ENCODE measurements at places on chromosomes 5 and 9. TPM values are rescaled to one million over a fixed set of nuclear protein-coding genes. Genes with fewer than 3 reads are reported as not detected.

TXN gene
- total RNA-seq, result 130 TPM

SHOC1 gene
- total RNA-seq, result not detected

SLC25A51 gene
- total RNA-seq, result 29.1 TPM

RNF183 gene
- total RNA-seq, result 0.44 TPM

ARID3C gene
- total RNA-seq, result 12.0 TPM

CBY3 gene
- not detected for total RNA-seq

C9orf43 gene
- total RNA-seq, result 0.51 TPM

DNA sequence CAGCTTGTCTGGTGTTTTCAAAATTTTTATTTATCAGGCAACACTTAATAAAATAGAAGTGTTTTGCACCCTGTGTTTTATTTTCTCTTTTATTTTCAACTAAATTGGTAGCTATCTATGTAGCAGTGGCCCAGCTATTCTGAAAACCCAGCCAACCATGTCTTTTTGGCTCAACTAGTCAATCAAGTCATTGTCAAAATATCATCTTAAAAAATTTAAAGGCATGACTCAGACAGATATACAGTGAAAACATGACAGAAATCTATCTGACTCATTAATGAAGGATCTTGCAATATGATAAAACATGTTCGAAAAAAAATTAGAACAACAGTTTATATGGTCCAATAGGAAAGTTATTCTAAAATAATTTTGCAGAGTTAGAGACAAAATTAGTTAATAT lies 75.1 kb downstream of the HSD17B4 start:
- H3K4me1 ChIP-seq, result peaks cover 12% of the 10 kb centered on the region
- H3K4me3 ChIP-seq, result no peak overlapping the region
- no peak overlapping the region for H3K27ac ChIP-seq
- DNase-seq, result no peak

DNA sequence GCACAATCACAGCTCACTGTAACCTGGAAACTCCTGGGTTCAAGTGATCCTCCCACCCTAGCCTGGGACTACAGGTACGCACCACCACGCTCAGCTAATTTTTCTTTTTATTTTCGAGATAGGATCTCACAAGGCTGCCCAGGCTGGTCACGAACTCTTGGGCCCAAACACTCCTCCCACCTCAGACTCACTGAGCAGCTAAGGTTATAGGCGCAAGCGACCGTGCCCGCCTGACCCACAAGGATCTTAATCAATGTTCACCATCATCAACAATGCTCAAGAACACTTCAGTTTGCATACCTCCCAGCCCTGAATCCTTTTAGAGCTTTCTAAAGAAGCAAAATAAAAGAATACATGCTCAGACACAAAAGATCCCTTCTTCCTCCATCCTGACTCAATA lies 13.2 kb downstream of the ETF1 start:
- peaks cover 9% of the 10 kb centered on the region for H3K36me3 ChIP-seq
- H3K4me3 ChIP-seq, result no peak overlapping the region
- no peak for DNase-seq
- peaks cover 19% of the 10 kb centered on the region for H3K4me1 ChIP-seq

DNA sequence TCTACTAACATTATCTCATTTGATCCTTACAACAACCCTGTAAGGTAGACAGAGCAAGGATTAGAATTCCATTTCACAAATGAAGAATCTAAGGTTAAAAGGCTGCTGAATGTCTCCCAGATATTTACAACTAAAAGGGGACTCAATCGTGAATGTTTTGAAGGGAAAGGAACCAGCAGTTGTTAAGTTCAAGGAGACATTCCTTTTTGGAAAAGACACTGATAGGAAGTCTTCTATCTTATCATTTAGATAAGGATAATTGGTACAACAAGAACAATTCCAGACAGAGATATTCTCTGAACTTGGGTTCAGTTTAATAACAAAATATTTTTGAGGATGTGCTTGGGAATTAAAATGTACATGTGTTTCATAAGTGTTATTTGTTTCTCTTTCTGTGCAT lies 37.5 kb upstream of the CER1 start:
- H3K36me3 ChIP-seq, result no peaks in the 10 kb centered on the region
- H3K4me3 ChIP-seq, result no peak overlapping the region
- no peak overlapping the region for H3K27ac ChIP-seq

- no peak overlapping the region for H3K4me3 ChIP-seq
- H3K27ac ChIP-seq, result peak overlapping the region; percentile 2
- no peaks in the 10 kb centered on the region for H3K36me3 ChIP-seq
- H3K4me1 ChIP-seq, result peaks cover 18% of the 10 kb centered on the region
Observed at GRCh38 chr5:67792891-67793290, 422.7 kb upstream of the PIK3R1 start.

GRCh38 chr5:71582945-71583584 lies 4.1 kb upstream of the MCCC2 start:
- H3K36me3 ChIP-seq, result peaks cover 4% of the 10 kb centered on the region
- no peak for DNase-seq
- H3K27me3 ChIP-seq, result no peaks in the 10 kb centered on the region
- no peak overlapping the region for H3K27ac ChIP-seq
- H3K4me3 ChIP-seq, result no peak overlapping the region

DNA sequence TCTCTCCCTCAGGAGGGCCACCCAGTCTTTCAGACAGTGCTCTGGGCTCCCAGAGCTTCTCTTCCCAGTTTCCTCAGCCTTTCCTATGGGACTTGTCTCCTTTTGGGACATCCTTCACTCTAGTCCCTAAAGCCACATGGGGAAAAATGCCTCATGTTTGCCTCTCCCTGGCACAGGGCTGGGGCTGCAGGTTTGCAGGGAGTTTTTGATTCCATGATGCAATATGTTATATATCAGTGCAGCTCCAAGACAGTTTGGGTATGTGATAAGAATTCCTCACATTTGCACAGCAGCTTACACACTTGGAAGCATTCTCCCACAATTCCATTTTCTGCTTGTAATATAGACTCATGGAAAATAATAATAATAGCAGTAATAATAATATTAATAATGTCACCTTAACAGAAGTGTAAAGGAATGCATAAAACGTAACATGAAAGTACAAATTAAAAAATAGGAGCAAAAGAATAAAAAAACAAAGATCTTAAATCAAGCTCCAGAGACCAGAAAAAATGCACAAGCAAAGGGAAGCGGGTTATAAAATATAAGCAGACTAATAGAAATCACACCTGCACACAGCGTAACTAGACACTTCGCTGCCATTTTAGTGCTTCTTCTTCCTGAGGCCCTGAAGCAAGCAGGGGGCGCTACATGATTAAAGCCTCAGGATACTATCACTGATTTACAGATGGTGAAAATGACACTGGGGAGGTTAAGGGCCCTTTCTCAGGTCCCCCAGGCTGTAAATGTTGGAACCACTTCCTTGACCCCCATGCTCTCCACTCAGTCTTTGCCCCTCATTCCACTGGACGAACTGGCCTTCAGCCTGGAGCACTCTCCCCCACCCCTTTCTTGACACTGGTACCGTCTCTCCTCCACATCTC lies 70.0 kb upstream of the IL17B start:
- no peaks in the 10 kb centered on the region for H3K27me3 ChIP-seq
- H3K4me3 ChIP-seq, result no peak overlapping the region
- H3K36me3 ChIP-seq, result no peaks in the 10 kb centered on the region
- H3K27ac ChIP-seq, result peak overlapping the region; percentile 29
- no peak for DNase-seq

- peaks cover 10% of the 10 kb centered on the region for H3K4me1 ChIP-seq
- no peaks in the 10 kb centered on the region for H3K27me3 ChIP-seq
- H3K36me3 ChIP-seq, result peaks cover 1% of the 10 kb centered on the region
- peak; percentile 50 for DNase-seq
Observed at GRCh38 chr9:137222190-137223077, at the start of gene RNF208. Gene RNF208, minus strand, starts transcription at chr9:137222240. Its CDS starts 1,028 bp downstream, at chr9:137221212.

GRCh38 chr5:116764941-116765340 lies 190.3 kb upstream of the SEMA6A start:
- peaks cover 10% of the 10 kb centered on the region for H3K4me1 ChIP-seq
- H3K27ac ChIP-seq, result no peak overlapping the region
- H3K27me3 ChIP-seq, result no peaks in the 10 kb centered on the region
- DNase-seq, result no peak
- no peak overlapping the region for H3K4me3 ChIP-seq

- H3K27me3 ChIP-seq, result peaks cover 5% of the 10 kb centered on the region
- no peak for DNase-seq
- H3K4me1 ChIP-seq, result peaks cover 5% of the 10 kb centered on the region
- no peaks in the 10 kb centered on the region for H3K36me3 ChIP-seq
Observed at GRCh38 chr5:136518174-136518573, 152.8 kb upstream of the TRPC7 start.

DNA sequence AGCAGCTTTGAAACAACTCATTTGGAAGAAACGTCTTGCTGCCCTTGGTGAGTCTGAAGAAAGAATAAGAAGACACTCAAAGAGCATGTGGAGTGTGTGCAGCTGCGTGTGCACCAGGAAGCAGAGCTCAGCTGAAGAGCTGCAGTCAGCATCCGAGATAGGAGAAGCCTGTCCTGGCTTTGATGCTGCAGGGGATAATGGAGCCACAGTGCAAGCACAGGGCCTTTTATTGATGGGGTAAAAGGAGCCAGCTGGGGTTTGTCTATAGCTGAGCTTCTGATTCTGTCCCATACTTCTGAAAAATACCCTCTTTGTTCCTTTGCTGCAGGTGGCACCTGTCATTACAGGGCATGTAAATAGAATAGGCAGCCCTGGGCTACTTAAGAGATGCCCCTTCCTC lies 375.7 kb upstream of the ZNF462 start:
- H3K4me1 ChIP-seq, result no peaks in the 10 kb centered on the region
- H3K27ac ChIP-seq, result no peak overlapping the region
- H3K27me3 ChIP-seq, result peaks cover 3% of the 10 kb centered on the region
- H3K36me3 ChIP-seq, result no peaks in the 10 kb centered on the region
- no peak for DNase-seq

GRCh38 chr9:113514061-113514460 lies 50.5 kb downstream of the RGS3 start:
- peak overlapping the region; percentile 26 for H3K27ac ChIP-seq
- H3K36me3 ChIP-seq, result peaks cover 10% of the 10 kb centered on the region
- DNase-seq, result no peak
- H3K27me3 ChIP-seq, result no peaks in the 10 kb centered on the region

DNA sequence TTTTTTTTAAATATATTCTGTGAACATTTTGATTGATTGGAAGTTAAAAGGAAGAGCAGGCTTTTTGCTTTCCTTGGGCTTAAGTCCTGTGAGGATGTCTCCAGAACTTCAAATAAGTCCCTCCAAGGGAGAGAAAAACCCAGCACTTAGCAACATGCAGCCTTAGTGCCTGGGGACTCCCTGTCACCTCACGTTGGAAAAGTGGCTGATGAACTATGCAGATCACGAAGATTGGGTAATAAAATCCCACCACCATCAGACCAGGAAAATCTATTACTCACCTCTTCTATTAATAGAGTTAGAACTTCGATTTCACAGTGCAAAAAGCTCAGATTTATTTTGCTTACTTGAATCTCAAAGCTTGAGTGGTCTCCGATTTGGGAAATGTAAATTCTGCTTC lies 507.0 kb downstream of the MAT2B start:
- no peak overlapping the region for H3K4me3 ChIP-seq
- DNase-seq, result no peak
- peaks cover 15% of the 10 kb centered on the region for H3K4me1 ChIP-seq

GRCh38 chr9:84439250-84439649 lies 98.7 kb upstream of the SLC28A3 start:
- no peak overlapping the region for H3K27ac ChIP-seq
- H3K27me3 ChIP-seq, result no peaks in the 10 kb centered on the region
- DNase-seq, result no peak
- H3K4me1 ChIP-seq, result no peaks in the 10 kb centered on the region

GRCh38 chr5:135341696-135342550 lies 57.1 kb downstream of the MACROH2A1 start:
- no peaks in the 10 kb centered on the region for H3K27me3 ChIP-seq
- no peak for DNase-seq
- H3K4me3 ChIP-seq, result no peak overlapping the region
- H3K36me3 ChIP-seq, result peaks cover 27% of the 10 kb centered on the region

GRCh38 chr5:91885291-91886265 lies 502.5 kb upstream of the ARRDC3 start:
- H3K36me3 ChIP-seq, result no peaks in the 10 kb centered on the region
- no peak overlapping the region for H3K4me3 ChIP-seq
- H3K4me1 ChIP-seq, result no peaks in the 10 kb centered on the region
- no peaks in the 10 kb centered on the region for H3K27me3 ChIP-seq
- H3K27ac ChIP-seq, result no peak overlapping the region

GRCh38 chr5:97163360-97163764 lies 19.7 kb downstream of the RIOK2 start:
- peaks cover 18% of the 10 kb centered on the region for H3K36me3 ChIP-seq
- H3K27me3 ChIP-seq, result no peaks in the 10 kb centered on the region
- H3K4me1 ChIP-seq, result peaks cover 9% of the 10 kb centered on the region
- DNase-seq, result no peak
- no peak overlapping the region for H3K4me3 ChIP-seq

DNA sequence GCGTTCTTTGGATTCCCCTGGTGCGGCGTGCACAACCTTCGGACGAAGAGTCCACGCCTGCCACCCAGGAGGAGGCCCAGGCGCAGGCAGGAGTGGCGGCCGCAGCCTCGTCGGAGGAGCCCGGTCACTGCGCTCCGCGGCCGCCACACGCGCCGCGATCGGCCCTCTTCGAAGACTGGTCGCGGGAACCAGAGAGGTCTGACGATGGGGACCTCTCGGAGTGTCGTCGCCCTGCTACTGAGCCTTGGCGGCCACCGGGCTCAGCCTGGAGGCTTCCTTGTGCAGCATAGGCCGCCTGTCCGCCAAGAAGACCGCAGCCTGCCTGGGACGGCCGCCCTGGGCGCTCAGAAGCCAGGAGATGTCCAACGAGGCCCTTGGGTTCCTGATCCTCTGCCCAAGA lies 112.5 kb upstream of the SELENOP start:
- H3K4me3 ChIP-seq, result no peak overlapping the region
- no peak for DNase-seq
- no peak overlapping the region for H3K27ac ChIP-seq
- H3K36me3 ChIP-seq, result no peaks in the 10 kb centered on the region
- no peaks in the 10 kb centered on the region for H3K4me1 ChIP-seq

- H3K27me3 ChIP-seq, result no peaks in the 10 kb centered on the region
- H3K27ac ChIP-seq, result no peak overlapping the region
- peaks cover 19% of the 10 kb centered on the region for H3K4me1 ChIP-seq
- no peaks in the 10 kb centered on the region for H3K36me3 ChIP-seq
- no peak for DNase-seq
- H3K4me3 ChIP-seq, result no peak overlapping the region
Observed at GRCh38 chr5:124502551-124502950, 243.9 kb downstream of the ZNF608 start.

Data from progenitor cell of endocrine pancreas (in vitro differentiated cells).